ENCODE measurements at places on chromosomes 5 and 9.

DNA sequence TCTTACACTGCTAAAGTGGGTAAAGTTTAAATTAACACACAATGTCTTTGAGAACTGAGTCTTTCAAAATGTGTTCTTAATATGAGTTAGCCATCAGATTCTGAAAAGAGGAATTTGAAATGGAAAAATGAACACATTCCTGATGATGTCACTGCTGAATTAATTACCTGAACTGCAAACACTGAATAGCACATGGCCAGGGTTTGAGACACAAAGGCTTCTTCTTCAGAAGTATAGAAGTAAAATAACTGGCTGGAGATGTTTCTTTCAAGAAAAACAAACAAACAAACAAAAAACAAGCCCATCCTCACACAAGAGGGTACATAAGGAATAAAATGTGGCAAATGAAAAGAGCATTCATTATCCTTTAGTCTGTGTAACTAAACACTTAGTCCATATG lies 7.1 kb downstream of the GLIS3 start:
- DNase-seq: no peak

DNA sequence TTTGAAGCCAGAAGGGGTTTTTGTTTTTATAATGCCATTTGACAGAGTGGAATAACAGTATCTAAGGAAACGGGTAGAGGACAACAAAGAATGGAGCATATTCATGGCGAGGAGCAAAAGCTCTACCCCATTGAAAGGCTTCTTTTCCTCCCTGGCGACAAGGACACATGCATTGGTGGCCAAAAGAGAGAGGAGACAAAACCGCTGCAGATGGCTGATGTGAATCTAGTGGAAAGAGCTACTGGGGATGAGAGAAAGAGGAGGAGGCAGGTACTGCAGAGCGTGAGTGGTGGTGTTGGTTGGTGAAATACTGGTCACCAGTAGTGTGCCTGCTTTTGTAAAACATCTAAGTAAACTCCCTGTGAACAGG lies 491 bp downstream of the APC start:
- no peak for DNase-seq

DNA sequence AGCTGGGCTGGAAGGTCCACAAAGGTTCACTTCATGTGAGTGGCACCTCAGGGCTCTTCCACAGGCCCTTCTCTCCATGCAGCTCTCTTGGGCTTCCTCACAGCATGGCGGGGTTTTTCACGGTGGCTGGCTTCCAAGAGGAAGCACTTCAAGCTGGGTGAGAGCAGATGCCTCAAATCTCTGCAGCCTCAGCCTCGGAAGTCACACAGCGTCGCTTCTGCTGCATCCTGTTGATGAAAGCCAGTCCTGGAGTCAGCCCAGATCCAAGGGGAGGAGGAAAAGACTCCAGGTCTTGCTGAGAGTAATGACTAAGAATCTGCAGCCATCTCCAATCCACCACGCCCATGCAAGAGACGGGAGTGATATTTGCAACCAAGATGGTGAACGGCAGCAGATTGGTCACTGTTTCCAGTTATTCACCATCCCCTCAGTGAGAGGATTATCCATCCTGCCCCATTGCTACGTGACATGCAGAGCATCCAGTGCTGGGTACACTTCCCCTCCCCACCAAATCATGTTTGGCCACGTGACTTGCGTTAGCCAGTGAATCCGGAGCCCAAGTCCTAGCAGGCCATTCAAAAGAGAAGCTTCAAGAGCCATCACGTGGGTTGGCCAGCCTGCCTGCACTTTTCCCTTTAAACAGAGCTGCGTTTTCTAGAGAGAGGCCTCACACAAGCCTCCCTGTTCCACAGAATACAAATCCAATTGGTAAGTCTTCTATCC lies 173.9 kb downstream of the C9orf50 start:
- DNase-seq: no peak

GRCh38 chr5:9444346-9444745 lies 101.5 kb downstream of the SEMA5A start:
- no peak for DNase-seq

DNA sequence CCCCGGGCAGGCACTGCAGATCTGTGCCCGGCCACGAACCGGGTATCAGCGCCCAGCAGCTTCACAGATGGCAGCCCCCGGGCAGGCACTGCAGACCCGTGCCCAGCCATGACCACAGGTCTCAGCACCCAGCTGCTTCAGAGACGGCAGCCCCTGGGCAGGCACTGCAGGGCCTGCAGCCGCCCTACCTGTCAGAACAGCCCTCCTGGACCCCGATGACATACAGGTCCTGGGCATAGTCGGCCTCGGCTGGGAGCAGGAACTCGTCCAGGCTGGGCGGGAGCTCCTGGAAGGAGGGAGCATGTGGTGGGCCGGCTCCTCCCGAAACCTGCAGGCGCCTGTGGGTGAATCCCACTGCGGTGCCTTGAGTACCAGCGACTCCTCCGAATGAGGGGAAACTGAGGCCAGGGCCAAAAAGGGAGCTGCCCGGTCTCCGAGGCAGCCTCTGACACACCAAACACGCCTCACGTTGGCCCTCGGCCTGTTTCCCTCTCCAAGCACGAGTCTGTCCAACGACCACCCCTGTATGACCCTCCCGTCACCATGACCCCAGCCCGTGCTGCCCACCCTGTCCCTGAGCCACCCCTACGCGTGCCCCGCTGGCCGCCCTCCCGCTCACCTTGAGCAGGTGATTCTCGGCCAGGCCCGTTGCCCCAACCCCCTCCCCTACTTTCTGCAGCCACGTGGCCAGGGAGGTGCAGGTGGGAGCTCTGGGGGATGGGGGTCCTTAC lies 5.6 kb downstream of the INPP5E start:
- DNase-seq: no peak

DNA sequence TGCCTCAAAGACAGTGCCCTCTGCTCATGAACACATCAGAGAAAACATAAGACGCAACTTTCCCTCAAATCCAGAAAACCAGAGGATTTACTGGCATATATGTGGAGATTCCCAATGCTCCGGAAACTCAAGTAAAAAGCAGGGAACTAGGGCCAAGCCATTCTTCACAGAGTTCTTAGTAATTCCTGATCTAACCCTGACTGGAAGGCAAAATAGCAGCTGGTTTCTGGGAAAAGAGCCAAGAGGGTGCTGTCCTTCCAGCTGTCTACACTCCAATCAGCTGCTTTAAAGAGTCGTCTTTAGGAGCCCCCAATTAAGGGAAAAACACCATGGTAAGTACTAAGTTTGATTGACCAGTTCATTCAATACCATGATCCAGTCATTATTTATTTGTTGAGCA lies 49.6 kb downstream of the GNA14 start:
- DNase-seq: no peak

DNA sequence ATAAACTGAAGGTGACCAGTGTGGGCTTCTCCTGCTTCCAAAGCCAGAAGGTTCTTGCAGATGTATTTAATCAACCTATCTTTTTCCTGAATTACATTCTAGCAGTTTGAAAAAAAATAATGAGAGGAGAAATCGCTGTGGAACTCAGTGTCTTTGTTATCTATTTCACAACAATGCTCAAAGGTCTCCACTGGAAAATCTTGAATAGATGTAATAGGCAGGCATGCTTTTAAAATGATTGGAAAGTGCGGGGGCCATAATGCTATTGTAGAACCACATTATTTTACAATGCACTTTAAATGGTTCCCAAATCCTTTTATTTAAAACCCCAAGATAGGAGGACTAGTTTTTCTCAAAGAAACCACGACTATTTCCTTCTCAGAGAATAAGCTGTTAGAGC lies 23.3 kb downstream of the ENC1 start:
- no peak for DNase-seq

DNA sequence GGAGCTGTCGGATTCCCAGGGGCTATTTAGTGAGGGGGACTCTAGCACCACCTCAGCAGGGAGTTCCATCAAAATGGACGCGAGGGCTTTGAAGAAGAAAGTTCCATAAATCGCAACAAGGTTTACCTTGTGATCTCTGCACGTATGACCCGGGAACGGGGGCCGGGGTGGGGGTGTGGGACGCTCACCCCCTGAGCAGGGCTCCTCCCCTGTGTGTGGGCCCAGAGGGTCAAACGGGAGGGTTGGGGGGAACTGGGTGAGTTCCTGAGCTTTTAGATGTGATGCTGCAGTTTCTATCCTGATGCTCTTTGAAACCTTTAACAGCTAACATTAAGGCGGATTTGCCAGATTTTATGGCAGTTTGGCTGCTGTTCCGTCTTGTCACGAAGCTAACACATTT lies 18.9 kb upstream of the LRRC14B start:
- no peak for DNase-seq

GRCh38 chr5:59479086-59479485 lies 414.4 kb downstream of the PDE4D start:
- no peak for DNase-seq

GRCh38 chr5:103340717-103341388 lies 82.3 kb downstream of the MACIR start:
- no peak for DNase-seq

DNA sequence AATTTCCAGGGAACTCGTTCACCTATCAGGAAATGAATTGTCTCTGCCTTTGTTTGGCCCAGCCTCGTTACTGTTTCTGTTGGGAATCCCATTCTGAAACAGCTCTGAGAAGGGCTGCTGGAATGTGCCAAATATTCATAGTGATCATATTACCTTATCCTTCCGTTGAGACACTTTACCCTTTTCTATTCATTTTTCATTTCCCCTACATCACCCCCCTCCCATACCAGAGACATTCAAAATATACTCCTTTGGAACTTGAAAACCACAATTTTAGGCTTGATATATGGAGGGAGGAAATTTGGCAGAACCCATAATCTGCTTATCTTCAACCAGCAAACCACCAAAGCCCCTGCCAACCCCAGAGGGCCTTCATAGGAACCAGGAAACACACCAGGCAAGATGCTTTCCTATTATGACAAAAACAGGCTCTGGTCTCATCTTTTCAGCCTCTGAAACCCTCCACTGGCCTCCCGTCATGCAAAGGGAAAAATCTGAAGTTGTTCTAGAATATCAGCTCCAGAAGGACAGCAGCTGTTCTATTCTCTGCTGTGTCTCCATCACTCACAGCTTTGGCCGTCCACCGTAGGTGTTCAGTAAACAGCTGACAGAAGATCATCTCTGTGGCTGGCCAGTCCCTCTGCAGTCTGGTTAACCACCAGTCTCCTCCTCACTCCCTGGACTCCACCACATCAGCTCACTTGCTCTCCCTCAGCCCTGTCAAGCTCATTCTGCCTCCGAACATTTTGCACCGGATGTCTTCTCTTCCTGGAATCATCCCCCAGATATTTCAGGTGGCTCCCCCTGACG lies 217.2 kb upstream of the WWC1 start:
- no peak for DNase-seq

- no peak for DNase-seq
These were observed 86.3 kb upstream of the SPRY4 start for GRCh38 chr5:142411103-142411502.

DNA sequence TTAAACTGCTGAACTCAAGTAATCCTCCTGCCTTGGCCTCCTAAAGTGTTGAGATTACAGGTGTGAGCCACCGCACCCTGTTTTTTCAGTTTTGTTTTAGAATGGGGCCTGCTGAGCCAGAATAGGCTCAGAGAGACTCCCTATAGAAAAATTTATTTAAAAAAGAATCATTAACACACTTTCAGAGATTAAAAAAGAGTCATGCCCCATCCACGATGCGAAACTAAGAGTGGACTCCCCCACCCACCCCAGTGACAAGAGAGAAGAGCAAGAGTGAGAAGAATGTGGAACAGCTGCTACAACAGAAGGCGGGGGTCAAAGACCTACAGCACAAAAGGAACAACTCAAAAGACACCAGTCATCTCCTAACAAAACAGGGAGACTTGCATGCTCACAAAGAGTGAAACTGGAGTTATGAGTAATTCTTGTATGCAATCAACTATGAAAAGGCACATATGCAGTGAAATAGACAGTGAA lies 47.2 kb downstream of the GLDC start:
- DNase-seq: no peak

DNA sequence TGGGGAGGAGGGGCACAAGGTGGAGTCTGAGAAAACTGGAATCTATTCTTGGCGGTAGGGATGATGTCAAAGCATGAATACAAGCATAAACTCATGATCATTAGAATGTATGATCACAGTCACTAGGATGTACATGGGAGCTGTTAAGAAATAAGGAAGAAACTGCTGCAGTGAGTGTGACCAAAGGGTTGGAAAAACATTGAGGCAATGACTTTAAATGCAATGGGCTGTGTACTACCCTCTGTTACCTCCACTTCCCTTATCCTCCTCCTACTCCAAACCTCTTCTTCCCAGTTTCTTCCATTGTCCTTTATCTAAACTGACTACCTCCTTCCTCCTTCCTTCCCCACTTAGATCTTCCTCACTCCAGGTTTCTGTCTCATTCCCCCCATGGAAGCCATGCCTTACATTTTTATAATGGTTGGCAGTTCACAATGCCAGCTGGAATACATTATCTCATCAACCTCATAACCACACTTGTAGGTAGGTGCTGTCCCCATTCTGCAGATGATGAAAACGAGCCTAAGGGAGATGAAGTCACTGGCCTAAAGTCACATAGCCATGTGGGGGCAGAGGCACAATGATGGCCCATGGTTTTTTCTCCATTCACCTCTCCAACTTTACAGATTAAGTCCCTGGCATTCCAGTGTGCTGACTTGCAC lies 21.9 kb upstream of the TNFSF15 start:
- no peak for DNase-seq

DNA sequence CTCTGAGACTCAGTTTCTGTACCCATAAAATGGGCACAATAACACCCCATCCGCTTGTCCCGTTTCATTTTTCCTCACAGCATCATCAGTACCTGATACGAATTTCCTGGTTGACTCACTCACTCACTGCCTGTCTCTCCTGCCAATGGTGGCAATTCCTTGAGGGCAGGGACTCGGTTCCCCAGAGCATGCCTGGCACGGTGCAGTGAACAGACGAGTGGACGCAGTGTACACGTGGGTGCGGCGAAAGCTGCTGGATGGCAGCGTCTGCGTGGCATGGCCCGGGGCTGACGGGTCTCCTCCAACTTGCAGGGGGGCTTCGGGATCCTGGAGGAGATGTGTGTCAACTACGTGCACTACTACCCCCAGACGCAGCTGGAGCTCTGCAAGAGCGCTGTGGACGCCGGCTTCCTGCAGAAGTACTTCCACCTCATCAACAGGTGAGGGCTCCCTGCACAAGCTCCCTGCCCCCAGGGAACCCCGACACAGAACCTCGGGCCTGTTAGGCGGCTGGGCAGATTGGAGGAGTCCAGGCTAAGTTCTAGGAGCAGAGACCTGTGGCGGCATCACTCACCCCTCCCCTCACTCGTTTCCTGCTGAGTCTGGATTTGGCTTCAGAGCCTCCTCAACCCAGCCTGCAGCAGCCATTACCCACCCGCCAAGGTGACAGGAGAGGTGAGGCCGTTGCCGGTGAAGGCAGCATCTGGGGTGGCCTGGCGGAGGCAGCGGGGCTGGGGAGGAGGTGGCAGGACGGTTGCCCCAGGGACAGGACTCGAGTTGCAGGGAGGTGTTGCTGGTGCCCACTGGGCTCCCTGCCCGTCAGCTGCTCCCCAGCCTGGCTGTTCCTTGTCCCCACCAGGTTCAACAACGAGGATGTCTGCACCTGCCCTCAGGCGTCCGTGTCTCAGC lies 20.3 kb downstream of the DBH start:
- DNase-seq: no peak

- peak; percentile 53 for DNase-seq
These were observed 941 bp downstream of the EXD3 start for GRCh38 chr9:137421838-137422603.

Measured in left forelimb (tissue), 1 donor.